ENCODE measurements at places on chromosomes 5 and 9.

- no peak for DNase-seq
Measured at GRCh38 chr9:35923927-35924763, 14.9 kb downstream of the SPAAR start.

DNA sequence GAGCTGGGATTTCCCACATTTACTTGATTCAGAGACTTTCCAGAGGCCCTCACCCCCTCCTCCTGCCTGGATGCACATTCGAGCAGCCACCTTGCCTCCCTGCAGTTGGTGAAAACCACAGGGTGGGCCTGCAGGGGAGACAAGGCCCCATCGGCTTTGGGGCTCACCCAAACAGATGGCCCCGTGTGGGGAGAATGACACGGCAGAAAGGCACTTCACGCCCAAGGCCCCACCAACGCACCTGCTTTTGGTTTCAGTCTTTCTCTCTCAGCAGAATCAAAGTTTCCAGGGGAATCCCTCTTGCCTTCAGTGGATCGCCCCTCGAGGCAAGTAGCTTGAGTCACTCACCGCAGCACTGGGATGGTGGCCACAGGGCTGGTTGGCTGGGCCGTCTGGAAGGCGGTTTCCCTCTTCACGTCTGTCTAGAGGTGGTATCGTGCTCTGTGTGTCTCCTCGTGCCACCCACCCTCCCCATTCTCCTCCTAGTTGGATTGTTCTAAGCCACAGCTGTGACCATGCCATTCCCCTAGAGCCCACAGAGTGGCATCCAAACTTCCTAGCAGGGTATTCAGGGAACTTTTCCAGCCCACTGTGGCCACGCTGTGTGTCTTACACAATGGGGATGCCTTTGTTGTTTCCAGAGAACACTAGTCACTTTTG is 31.8 kb downstream of the SEC61B start:
- no peak for DNase-seq

DNA sequence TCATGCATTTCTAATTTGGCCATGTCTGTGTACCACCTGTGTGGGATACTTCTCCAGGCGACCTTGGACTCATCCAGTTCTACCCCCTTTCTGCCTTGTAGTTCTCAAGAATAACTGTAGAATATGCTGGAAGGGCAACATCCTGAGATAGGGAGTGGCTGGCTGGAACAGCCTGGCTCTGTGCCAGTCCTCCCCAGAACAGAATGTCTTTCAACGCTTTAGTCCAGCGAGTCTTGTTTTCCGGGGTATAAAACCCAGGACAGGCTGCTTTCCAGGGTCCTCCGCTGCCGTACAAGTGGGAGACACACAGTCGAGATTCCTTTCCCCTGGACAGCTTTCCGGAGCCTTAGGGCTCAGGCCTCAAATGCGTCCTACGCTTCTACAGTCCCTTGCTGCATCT is 45.4 kb upstream of the XPA start:
- DNase-seq, result no peak

DNA sequence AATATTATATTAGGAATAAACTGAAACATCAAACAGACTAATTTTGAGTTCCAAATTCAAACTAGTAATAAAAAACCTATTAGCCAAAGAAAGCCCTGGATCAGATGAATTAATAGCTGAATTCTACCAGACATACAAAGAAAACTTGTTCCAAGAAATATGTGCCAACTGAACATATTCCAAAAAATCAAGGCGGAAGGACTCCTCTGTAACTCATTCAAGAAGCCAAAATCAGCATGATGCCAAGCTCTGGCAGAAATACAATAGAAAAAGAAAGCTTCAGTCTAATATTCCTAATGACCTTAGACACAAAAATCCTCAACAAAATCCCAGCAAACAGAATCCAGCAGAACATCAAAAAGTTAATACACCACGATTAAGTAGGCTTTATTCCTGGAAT is 619.1 kb upstream of the COX7C start:
- no peak for DNase-seq

DNA sequence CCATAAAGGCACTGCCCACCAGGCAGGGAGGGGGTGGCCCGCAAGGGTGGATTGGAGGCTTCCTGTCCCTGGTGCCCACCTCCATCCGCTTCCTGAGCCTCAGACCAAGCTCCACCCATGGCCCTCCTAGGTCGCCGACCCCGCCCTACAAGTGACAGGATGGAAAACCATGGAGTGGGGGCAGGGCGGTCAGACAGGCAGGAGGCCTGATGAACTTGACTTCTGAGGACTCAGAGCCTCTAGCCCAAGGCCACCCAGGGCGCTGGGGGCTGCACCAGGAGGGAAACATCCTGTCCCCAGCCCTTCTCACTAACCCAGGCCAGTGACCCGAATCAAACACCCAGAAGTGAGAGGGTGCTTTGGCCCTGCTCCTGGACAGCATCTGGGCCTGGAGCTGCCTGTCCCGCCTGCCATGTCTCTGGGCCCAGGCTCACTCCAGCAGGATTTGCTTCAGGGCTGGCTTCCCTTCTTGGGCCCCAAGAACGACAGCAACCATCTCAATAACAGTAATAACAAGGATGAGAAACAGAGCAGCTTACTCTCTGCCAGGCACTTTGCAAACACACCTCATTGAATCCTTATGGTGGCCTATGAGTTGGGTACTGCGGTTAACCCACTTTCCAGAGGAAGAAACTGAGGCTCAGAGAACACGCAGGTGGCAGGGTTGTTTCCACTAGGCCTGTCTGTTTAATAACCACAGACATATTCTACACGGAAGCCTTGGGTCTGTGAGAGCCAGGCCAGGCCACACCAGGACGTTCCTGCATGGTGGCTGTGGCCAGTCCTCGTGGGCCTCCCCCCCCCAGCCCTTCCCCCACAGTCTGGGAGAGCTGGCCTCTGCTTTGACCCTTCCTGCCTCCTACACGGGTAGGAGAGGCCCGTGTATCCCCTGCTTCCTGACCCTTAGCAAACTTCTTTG is 4.4 kb upstream of the ST6GALNAC6 start:
- DNase-seq, result no peak

- no peak for DNase-seq
Measured at GRCh38 chr9:103837940-103838339, 256.2 kb upstream of the SMC2 start.

- DNase-seq, result no peak
Measured at GRCh38 chr5:127002390-127002789, 28.0 kb downstream of the MARCHF3 start.

DNA sequence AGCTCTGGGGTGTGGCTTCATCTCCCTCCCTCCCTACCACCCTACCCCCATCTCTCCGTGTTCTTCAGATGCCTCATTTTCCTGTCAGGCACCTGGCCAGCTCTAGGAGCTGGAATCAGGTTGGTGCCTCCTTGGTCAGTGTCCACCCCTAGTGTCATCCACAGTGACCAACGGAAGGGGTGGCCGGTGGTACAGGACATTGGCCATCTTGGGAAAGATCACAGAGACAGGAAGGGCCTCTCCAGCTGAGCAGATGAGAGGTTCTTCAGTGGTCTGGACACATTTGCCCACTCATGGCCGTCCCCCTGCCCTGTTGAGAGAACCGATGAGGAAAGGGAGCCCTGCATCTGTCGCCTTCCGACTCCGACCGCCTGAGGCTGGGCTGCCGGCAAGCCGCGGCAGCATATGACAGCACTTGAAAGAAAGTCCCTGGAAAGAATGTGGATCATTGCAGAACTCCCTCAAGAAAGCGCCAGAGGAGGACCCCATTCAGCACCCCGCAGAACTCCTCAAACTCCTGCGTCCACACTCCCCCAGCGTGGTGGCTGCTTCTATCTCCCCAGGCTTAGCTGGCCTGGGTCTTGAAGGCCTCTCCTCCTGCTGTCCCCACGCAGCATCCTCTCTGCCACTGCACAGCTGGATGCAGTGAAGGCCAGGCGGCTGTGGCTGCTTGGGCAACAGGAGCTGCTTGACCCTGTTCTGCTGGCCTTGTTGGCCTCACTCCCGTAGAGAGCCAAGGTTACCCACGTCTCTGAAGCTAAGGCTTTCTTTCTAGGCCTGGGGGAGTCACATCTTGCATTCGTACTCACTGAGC is 1.9 kb upstream of the CLPTM1L start:
- no peak for DNase-seq
